Skeletal muscle cell (primary cell): ENCODE measurements at places on chromosomes 11 and 22.

- DNase-seq = no peak
These were observed 867 bp downstream of the SPA17 start for GRCh38 chr11:124674571-124674970.

GRCh38 chr11:7462706-7463105 is 22.6 kb upstream of the OLFML1 start:
- no peak for DNase-seq

DNA sequence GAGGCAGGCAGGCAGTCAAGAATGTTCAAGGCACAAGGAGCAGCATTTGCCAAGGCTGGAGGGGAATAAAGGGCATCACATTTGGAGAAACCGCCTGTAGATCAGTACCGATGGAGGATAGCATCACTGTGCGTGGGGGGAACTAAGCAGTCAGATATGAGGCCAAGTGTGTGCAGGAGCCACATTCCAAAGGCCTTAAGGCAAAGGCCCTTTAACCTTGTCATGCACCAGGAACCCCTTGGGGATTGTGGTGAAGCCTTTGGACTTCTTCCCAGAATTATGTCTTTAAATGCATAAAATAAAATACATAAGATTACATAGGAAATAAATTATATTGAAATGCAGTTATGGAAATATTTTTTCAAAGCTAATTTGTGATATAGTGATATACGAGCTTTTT is 532.1 kb downstream of the BUD13 start:
- no peak for DNase-seq

DNA sequence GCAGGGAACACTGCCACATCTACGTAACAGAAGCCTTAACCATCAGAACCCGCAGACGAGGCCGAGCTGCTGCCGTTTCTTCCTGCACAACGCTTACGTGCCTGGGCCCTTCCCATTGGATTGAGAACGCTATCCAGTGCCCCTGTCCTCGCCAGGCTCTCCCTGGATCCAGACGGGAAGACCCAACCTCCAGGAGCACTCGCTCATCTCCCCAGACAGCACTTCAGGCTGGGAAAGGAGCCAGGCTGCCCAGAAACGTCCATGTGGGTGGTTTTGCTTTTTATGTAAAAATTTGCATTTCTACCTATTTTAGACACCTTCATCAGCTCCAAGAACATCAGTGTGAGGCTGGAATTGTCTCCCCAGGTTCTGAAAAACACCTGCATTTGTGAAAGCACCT is 7.3 kb upstream of the CRYBB3 start:
- DNase-seq = no peak

- DNase-seq = no peak
These were observed 595.1 kb upstream of the CCDC179 start for GRCh38 chr11:23455321-23455891.

DNA sequence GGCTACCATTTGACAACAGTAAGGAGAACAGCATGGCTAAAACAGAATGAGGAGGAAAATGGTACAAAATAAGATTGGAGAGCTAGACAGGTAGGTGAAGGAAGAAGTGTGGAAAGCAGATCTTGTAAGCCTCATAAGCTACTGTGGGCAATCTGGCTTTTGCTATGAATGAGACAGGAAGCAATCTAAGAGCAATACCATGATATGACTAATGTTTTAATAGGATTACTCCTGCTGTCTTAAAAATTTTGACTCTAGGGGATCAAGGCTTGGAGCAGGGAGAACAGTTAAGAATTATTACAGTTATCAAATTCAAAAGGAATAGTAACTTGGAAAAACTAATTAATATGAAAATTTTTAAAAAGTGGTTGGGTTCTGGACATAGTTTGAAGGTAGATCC is 1166.0 kb upstream of the CCDC90B start:
- no peak for DNase-seq

GRCh38 chr11:24615451-24616160 is 118.8 kb downstream of the LUZP2 start:
- DNase-seq = no peak

DNA sequence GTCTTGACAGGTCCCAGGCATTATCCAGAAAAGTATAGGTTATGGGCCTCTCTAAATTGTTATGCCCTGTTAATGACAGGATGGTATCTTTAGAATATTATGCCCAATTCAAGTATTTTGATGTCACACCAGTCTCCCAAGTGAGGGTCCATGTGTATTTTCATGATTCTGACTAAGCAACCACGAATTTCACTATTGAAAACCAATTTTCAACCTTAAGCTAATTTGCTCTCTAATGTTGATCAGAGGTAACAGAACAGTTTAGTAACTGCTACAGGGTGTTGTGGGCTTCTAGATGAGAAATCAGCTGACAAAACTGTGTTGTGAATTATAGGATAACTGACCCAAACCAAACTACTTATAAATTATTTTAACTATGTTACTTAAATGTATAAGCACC is 48.0 kb upstream of the SORL1-AS1 start:
- DNase-seq = no peak

GRCh38 chr22:32622004-32622743 is 147.6 kb downstream of the FBXO7 start:
- peak; percentile 47 for DNase-seq

DNA sequence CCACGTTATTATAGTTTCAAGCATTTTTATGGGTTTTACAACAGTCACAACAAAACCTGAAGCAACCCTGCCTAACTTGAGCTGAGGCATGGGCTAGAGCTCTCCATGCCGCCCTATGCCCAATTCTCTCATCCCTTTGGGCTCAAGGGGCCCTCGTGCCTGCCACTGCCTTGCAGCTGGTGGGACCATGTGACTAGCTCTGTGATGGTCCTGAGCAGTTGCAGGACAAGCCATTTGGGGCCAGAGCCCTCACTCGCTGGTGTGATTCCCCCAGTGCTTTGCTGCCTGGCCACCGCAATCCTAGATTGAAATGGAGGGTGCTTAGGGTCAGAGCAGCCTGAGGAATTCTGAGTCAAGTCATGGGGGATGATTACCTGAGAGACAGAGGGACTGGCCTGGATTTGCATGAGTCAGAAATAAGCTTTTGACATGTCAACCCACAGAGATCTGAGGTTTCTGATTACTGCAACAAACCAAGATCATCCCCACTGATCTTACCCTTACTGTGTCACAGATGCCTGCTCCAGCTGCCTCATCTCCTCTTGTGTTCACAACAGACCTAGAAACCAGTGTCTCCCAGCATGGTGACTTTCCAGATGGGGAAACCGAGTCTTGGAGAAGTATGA is 323.7 kb downstream of the BRD1 start:
- DNase-seq = no peak

GRCh38 chr11:72799441-72799840 is 5.6 kb upstream of the STARD10 start:
- no peak for DNase-seq

DNA sequence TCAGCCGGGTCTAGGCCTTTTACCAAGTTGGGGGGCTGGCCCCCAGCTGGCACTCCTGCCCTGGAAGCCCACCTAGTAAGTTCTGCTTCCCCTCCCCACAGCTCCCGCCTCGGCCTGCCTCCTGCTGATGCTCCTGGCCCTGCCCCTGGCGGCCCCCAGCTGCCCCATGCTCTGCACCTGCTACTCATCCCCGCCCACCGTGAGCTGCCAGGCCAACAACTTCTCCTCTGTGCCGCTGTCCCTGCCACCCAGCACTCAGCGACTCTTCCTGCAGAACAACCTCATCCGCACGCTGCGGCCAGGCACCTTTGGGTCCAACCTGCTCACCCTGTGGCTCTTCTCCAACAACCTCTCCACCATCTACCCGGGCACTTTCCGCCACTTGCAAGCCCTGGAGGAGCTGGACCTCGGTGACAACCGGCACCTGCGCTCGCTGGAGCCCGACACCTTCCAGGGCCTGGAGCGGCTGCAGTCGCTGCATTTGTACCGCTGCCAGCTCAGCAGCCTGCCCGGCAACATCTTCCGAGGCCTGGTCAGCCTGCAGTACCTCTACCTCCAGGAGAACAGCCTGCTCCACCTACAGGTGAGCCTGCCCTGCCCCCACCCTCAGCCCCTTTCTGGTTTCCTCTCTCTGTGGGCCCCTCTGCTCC is 7.3 kb downstream of the RTN4RL2 start:
- no peak for DNase-seq

DNA sequence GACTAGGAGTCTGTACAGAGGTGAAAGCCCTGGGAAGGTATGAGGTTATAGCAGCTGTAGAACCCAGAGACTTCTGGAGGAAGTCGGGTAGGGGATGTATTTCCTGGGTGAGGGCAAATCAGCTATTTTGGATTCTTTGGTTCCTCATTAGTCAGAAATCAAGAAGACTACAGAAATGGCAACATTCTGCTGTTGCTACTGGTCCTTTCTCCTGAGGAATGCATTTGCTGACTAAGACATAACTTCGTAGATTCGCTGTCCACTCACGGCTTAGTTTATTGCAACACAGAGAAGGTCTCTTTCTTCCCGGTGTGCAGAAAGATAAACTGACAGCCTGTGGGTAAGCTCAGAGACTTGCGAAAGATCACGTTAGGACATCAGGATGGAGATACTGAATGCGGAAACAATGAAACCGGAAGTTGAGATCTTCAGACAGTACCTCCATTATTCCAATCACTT is 25.3 kb upstream of the SESN3 start:
- DNase-seq = no peak

GRCh38 chr11:36097219-36097650 is 153.4 kb downstream of the LDLRAD3 start:
- DNase-seq = no peak

GRCh38 chr11:13229136-13229535 is 48.5 kb upstream of the BMAL1 start:
- no peak for DNase-seq

GRCh38 chr11:4848908-4849532 is at the start of gene OR51S1:
Gene OR51S1, minus strand, starts transcription at chr11:4849208. Its CDS starts 0 bp downstream, at chr11:4849208.
- no peak for DNase-seq

DNA sequence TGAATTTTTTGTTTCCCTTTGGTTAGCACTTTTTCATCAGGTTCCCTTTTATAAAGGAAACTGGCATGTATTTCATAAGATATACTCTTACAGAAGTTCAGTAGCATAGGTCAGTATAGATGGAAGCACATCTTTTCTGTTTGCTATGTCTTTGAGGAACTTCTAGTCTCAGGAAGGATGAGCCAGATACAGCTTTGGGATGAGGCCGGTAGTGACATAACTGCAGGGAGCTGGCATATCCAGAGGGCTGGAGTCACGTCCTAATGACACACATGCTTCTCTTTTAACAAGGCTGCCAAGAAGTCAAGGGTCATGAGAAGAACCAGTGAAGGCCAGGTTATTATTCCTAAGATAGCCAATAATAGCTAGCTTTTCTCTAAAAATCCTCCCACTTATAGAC is 33.3 kb upstream of the ADSL start:
- DNase-seq = no peak

- DNase-seq = no peak
These were observed 36.1 kb downstream of the ME3 start for GRCh38 chr11:86636275-86636674.

DNA sequence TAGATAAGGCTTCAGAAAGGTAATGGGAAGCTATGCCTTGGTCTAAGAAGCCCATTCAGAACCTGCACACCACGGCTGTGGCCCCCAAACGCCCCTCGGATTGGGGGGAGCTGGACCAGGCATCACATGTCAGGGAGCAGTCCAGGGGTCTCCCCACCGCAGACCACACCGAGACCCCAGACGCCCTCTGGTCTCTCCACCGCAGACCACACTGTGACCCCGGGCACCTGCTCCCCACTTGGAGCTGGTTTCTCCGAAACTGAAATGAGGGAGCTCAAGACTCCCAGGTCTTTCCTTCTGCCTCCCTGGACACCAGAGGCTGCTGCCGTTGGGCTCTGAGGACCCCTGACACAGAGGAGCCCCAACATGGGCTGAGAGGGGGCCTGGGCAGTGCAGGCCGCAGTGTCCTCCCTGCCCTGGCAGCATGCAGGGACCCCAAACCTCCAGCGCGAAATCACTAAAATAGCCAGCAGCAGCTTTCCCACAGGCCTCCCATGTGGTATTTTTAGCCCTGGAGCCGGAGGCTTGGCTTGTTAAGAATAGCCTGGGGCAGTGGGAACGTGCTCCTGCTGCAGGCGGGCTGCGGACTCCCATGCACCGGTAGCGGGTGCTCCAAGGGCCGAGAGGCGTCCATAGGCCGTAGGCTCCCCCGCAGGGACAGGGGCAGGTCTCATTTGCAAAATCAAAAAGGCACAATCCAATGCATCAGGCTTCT is 7.7 kb downstream of the LINC01488 start:
- no peak for DNase-seq

GRCh38 chr11:108112057-108112456 is 9.3 kb upstream of the ACAT1 start:
- no peak for DNase-seq

DNA sequence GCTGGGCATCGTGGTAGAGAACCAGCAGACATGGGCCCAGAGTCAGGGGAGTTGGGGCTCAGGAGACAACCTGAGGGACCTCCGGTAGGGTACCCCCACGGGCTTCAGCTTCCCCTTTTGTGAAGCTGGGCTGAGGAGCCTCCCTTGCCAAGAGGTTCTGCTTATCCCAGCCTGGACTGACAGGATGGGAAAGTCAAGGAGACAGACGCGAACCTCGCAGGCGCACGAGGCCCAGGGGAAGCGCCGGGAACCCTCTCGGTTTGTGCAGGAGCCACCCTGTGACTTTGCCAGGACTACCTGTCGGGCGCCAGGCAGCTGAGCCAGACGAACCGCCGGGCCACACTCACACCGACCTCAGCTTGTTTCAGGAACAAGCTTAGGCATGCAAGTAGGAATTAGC is 566.1 kb downstream of the BRD1 start:
- no peak for DNase-seq

DNA sequence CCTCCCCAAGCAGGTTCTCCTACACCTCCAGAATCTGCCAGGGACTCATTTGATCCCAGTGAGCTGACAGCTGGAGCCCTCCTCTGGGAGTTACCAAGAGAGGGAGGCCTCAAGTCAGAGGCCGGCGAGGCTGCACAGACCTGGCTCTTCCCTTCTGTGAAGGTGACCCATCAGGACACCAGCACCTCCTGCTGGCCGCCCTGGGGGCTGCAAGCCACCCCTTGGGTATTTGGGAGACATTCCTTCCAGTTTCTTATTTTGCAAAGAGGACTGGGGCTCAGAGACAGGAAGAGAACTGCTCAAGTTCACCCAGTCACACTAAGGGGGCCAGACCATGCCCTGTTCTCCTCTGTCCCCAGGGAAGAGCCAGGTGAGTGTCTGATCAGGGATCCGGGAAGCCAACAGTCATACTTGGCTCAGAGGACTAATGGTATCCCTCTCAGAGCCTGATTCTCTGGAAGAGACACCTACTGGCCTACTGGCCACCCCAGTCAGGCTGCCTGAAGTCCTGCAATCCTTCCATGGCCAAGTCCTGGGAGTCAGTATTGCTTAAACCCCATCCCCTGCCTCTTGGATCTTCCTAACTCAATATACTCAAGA is 40.5 kb upstream of the RIC3 start:
- DNase-seq = no peak

GRCh38 chr11:121446752-121447156 is 5.4 kb upstream of the SORL1 start:
- DNase-seq = no peak

DNA sequence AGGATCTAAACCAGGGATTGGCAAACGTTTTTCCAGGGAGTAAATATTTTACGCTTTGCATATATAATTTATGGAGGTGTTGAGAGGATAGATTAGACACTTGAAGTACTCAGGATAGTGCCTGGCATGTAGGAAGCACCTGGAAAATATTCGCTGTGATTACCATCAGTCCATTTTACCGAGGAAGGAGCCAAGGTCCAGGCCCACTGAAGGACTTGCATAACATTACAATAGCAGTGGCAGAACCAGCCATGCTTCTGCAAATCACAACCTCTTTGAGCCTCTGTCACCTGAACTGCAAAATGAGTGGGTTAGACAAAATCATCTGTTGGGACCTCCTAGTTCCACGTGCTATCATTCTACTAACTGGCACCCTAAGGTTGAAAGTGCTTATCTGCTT is 5.4 kb downstream of the FUT4 start:
- DNase-seq = no peak

- DNase-seq = no peak
These were observed 42.2 kb downstream of the FLI1 start for GRCh38 chr11:128735935-128736605.

GRCh38 chr11:79078456-79078855 is 362.4 kb downstream of the TENM4 start:
- DNase-seq = no peak
